Activated gamma-delta T cell treated with anti-CD3 and anti-CD28 coated beads, Interleukin-2, amount 50 U/mL, for 16 hours (primary cell): ENCODE measurements at places on chromosomes 11 and 22.
A peak's percentile ranks its signal among the peaks of the same experiment; 100 is the strongest.

DNA sequence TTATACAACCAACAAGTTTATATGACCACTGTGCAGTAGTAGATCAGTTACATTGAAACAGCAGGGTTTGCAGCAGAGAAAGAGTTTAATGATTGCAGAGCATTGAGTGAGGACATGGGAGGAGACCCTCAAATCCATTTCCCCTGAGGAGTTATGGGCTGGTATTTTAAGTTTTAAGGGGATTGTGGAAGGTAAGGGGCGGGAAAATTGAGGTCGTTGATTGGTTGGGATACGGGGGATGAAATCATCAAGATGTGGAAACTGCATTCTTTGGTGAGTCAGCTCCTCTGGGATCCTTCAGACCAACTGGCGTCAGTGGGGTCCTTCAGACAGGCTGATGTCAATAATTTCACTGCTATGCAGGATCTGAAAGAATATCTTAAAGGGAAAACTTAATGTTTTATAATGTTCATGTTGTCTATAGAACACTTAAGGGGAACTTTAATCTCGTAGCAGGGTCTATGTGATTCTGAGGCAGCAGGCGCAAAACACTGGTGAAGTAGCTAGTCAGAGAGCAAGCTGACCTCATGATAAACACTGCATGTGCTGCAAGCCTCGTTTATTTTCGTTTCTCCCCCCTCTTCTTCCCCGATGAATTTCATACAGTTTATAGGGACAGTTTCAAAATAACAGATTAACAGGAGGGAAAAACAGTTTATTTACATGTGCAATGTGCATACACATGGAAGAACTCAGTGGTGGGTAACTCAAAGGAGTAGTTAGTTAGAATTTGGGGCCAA lies 17.4 kb upstream of the BACE1-AS start:
- DNase-seq = no peak

GRCh38 chr11:57456960-57457642 lies 3.2 kb upstream of the RTN4RL2 start:
- peak; percentile 66 for DNase-seq

DNA sequence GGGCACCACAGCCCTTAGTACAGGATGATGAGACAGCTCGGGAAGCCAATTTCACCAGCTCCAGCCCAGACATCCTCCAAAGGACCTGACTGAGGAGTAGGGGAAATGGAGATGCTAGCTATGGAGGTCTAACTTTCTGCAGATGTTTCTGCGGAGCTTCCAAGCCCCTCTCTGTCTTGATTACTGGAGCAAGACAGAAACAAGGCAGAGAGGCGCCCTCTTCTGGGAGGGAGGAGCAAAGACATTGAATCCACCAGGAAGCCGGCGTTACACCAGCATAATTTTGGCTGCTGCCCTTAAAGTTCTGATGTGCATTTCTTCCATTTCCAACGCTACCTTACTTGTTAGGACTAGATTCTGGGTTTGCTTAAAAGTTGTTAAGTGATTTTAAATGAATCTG lies 107.3 kb upstream of the HSD17B12 start:
- no peak for DNase-seq

- DNase-seq = no peak
These were observed 46.7 kb downstream of the CD44 start for GRCh38 chr11:35185696-35186095.

- no peak for DNase-seq
These were observed 133.2 kb downstream of the ADAMTS15 start for GRCh38 chr11:130581646-130582045.
